HFFc6 (cell line): ENCODE measurements at places on chromosomes 2 and 18. TPM values are rescaled to one million over a fixed set of nuclear protein-coding genes. Genes with fewer than 3 reads are reported as not detected.

The RAD51AP2 gene
- not detected in 3 replicates for total RNA-seq

DNA sequence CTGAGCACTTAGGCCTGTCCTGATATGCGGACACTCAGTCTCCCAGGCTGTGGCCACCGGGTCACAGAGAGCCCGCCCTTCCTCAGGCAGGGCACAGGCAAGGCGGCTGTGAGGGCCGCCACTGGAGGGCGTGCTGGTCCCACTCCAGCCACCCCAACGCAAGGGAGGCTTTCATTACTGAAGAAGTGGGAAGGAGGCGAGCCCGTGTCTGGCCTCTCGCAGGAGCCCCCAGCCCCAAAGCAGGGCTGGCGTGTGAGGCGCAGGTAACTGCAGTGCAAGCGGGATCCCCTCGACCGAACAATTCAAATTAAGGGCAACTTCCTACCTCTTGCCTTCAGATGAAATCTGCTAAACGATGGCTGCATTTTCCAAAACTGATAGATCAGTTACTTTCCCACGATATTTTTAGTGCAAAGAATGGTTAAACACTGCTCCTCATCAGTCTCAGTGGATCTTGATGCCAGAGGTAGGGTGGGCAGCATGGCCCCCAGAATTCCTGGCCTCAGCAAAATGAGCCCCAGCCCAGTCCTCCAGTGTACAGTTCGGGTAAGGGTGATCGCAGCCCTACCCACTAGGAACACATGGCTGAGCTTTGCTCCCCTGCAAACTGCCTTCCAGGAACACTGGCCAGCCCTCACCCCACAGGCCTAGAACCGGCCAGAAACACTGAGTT, 97.2 kb downstream of the SEPTIN10 start:
- peak; percentile 11 for DNase-seq

The CTLA4 gene
- not detected in 3 replicates for total RNA-seq

The CIB4 gene
- total RNA-seq = not detected in 3 replicates

DNA sequence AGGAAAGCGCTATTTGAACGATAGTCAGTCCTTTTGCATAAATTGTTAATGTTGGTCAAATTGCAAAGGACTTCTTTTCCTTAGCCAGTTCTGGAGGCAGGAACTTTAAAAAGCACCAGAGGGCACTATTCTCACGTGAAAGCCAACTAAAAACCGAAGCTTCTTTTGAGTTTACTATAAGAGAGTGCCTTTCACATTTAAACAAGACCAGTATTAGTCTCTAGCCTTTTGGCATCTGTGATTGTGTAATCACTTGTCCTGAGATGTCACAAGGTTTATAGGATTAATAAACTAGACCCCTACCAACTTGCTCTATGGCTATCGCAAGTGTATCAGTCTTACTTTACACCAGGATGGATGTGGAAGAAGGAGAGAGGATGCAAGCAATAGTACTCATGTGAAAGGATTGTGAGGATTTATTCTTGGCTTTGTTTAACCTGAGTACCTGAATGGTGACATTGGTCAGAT, 14.4 kb upstream of the STAT4 start:
- DNase-seq = peak; percentile 62
